Large intestine (tissue), 12 donors: ENCODE measurements at places on chromosomes 11 and 22.

GRCh38 chr11:19712281-19713195 lies at the start of gene NAV2:
NAV2 (plus strand) TSS chr11:19712837; CDS start chr11:19713696, 859 bp downstream.
- DNase-seq = peak; percentile 94

- no peak for DNase-seq
Measured at GRCh38 chr11:124762624-124763155, 600 bp upstream of the ESAM start.

- DNase-seq = peak; percentile 83
Measured at GRCh38 chr11:32830413-32830738, 649 bp downstream of the PRRG4 start.

DNA sequence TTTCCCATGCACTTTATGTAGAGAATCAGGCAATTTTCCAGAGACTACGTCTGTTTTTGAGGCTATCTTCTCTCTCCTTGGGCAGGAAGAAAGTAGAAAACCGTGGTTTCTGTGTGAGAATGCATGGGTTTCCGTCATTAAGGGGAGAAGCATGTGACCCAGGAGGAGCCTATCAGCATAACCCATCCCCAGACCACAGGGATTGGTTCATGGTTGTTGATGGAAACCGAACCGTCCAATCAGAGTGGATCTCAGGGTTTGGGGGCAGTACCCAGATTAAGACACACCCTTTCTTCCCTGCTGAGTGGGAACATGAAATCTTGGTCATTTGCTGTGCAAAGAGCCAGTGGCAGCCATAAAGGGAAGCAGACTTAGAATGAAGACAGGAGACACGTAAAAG lies 517.8 kb downstream of the MN1 start:
- DNase-seq = no peak

DNA sequence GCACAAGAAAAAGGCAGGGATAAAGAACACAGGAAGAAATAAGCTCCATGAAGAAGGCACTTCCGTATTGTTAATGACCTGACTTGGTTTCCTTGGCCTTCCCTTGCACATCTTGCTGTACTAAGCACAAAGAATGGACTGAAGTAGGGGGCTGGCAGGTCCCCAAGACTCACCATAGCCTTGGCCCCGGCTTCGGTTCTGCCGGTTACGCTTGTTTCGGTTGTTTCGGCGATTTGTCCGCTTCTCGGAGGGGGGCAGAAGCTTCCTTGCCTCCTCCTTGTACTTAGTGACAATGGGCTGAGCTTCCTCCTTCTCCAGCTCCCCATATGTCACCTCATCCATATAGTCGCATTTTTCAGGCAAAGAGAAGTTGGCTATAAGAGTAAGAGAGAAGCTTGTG lies 9.3 kb downstream of the GNG3 start:
- no peak for DNase-seq

GRCh38 chr11:75450236-75450635 lies 17.2 kb upstream of the KLHL35 start:
- DNase-seq = no peak

DNA sequence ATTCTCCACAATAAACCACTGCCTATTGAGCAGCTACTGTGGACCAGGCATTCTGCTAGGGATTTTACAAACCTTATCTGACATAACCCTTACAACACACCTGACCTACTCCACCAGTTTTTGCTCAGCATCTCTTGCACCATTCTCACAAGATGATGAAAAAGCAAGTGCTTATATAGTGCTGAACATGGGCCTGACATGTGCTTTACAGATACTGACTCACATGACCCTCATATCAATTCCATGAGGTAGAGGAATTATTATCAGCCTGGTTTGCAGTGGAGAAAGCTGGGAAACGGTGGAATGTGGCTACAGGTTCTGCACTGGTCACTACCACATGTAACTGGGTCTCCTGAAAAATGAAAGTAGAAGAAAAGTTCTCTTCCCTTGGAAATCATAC lies 37.5 kb upstream of the PANX1 start:
- peak; percentile 78 for DNase-seq

GRCh38 chr11:28090052-28090749 lies 17.8 kb downstream of the KIF18A start:
- DNase-seq = no peak

DNA sequence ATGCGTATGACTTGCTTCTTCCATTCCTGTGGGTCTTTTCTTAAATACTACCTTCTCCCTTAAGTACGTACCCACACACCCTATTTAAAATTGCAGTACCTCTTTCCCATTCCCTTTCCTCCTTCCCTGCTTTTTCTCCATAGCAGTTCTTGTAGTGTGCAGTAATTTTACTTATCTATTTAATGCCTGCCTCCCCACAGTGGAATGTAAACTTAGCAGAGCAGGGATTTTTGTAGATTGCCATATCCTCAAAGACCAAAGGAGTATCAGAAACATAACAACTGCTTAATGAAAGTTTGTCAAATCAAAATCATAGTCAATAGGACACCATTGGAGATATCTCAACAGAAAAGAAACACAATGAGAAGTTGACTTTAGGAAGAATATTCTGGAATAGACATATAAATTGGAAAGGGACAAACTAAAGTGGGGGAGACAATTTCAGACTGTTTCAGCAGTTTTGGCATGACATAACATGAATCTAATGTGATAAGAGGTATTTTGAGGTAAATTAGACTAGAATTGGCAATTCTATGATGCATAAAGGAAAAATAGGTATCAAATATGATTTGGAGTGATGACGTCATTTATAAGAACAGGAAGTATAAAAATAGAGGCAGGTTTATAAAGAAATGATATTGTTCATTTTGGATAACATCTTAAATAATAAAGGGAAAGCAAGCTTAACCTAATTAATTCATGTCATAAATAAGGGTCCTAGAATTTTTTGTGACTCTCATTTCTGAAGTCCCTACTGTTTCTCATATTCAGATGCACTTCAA lies 188.4 kb downstream of the SOX6 start:
- DNase-seq = no peak

- no peak for DNase-seq
Measured at GRCh38 chr11:98409069-98409468, 611.7 kb upstream of the CNTN5 start.

GRCh38 chr11:130779943-130780342 lies 136.3 kb downstream of the SNX19 start:
- DNase-seq = no peak

GRCh38 chr11:1481861-1482441 lies 4.6 kb downstream of the MOB2 start:
- no peak for DNase-seq

GRCh38 chr11:91921974-91922373 lies 302.6 kb upstream of the FAT3 start:
- DNase-seq = no peak

DNA sequence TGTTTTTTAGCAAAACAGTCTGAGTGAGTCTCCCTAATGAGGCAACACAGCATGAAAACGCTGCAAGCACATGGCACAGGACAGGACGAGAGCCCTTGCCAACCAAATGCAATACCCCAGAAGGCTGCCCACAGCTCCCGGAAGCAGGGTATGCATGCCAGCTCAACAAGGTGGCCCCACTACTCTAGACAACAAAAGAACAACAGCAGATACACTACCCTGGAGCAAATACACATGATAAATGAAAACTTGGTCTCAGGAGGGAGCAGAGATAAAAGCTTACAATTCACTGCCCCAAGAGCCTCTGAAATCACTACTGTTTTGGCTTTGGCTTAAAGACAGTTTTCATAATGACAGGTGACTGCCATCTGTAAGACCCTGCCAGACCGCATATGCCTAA lies 785.4 kb upstream of the API5 start:
- DNase-seq = no peak

- DNase-seq = no peak
Measured at GRCh38 chr11:29129844-29130243, 887.0 kb downstream of the KCNA4 start.

DNA sequence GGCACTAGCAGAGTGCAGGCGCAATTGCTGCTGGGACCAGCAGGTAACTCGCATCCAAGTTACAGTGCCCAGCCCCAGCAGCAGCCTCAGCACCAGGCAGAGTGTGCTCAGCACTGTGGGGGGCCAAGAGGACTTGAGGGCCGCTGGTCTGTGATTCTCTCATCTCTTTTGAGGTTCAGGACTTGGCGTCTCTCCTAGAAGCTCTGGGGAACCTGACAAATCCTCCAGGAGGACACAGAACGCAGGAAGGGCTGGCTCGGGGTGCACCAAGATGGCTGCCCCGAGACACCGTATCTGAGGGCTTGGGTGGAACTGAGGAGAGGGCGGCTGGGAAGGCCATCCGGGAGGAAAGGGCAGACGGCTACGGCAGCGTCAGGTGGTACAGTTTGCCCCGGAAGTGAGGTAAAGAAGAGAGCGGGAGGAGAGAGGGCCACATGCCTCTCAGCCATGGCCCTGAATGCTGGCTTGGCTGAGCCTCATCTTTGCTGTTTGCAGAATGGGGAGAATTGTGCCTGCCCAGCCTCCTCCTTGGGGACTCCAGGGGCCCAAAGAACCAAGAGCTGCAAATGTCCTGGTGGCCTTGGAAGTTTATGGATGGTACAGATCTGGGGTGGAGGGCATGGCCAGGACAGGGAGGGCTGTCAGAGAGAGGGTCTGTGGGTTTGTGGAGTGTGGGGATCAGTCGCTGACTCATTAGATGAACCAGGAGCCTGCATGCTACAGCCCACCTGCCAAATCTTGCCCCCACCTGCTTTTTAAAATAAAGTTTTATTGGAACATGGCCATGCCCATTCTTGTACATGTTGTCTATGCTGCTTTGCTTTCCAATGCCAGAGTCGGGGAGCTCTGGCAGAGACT lies 78.0 kb downstream of the MYEOV start:
- no peak for DNase-seq

DNA sequence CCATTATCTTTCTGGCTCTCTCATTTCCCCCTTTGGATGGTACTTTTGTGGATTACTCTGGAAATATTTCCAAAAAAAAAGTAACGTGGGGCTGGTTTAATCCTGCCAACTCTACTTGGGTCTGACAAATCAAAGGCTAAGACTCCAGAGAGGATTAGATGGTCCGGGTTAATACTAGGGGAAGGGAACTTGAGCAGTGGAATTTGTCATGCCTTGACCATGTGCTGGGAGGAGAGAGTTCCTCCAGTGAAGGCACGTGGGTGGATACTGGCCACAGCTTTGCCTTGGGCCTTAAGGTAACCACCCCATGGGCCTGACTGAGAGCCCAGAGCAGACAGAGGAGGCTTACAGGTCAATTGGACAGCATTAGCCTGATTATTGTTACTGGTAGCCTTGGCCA lies 120.3 kb downstream of the NAV2 start:
- DNase-seq = no peak

GRCh38 chr11:83815736-83816135 lies 529.6 kb upstream of the CCDC90B start:
- no peak for DNase-seq

DNA sequence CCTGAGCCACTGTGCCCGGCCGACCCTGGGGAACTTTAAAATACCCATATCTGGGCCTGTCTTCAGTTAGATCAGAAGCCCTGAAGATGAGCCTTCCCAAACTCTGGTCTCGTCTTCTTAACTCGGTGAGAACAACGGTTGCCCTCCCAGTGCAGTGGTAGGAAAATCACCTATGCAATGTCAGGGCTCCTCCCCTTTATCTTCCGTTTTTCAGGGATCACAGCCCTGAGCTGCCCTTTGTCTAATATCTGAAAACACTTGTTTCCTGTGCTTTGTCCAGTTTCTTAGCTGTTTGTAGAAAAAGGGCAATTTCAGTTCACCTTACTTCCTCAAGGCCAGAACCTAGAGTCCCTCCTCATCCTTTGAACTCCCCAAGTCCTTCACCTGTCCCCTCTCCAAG lies 9.4 kb downstream of the DRAP1 start:
- no peak for DNase-seq

- DNase-seq = no peak
Measured at GRCh38 chr22:49638788-49639187, 188.9 kb downstream of the BRD1 start.

- DNase-seq = no peak
Measured at GRCh38 chr11:44620328-44620725, 54.9 kb downstream of the CD82 start.

- no peak for DNase-seq
Measured at GRCh38 chr11:14007566-14007965, 45.0 kb downstream of the SPON1 start.

GRCh38 chr11:73194593-73194992 lies 23.5 kb upstream of the P2RY2 start:
- DNase-seq = peak; percentile 97

DNA sequence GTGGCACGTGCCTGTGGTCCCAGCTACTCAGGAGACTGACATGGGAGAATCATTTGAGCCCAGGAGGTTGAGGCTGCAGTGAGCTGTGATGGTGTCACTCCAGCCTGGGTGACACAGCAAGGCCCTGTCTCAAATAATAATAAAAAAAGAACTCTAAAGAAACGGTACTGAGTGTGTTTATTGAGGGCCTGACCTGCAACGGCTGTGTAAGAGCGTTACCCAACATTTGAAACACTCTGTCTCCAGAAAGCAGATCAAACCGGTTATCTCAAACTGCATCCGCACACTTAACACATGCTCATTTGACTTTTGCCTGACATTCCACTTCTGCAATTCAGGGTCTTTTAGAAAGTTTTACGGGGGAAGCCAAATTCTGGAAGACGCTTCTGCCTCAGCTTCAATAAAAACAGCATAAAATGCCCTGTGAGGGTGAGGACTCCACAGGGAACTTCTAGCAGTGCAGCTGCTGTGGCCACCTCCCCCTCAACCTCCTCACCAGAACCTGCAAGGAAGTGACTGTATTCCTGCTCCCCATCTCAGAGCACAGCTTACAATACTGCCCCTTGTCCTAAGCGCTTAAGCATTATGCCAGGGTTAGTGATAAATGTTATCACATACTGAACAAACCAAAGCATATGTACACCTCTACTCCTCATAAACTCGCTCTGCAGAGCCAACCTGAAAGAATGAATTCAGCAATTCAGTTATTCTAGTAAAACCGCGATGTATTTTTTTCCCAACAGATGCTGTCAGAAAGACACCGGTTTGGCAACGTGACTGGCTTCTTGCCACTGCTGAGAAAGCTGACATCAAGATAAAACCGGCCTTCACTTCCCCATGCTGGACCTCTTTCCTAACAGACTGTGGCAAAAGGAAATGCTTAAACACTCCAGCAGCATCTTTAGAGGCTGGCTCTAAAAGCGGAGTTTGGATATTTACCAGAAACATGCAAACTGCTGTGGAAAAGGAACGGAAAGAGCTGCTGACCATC lies 52.2 kb downstream of the PRDM10 start:
- peak; percentile 42 for DNase-seq

- DNase-seq = peak; percentile 72
Measured at GRCh38 chr22:17705951-17706900, 67.7 kb downstream of the BCL2L13 start.

DNA sequence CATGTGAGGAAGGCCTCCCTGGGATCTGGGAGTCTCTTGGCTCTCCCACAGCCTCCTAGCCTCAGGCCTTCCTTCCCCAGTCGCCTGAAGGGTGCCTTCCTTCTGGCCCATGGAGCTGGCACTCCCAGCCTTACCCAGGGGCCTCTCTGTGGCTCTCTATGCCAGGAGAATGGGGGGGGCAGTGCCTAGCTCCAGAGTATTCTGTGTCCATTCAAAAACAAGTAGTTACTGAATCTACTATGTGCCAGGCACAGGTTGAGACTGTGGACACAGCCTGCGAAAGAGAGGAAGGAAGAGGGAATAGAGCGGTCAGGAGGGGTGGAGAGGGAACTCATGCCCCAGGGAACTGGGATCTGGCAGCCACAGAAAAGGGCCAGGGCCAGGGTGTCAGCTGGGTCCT lies 2.7 kb upstream of the PLA2G3 start:
- no peak for DNase-seq

GRCh38 chr11:43504316-43504950 lies 145.7 kb downstream of the TTC17 start:
- no peak for DNase-seq
